ENCODE measurements at places on chromosomes 5 and 9.

GRCh38 chr9:137534256-137535119, 15.7 kb downstream of the PNPLA7 start:
- peak; percentile 49 for DNase-seq

GRCh38 chr5:31417512-31417911, 114.4 kb downstream of the DROSHA start:
- DNase-seq, result no peak

DNA sequence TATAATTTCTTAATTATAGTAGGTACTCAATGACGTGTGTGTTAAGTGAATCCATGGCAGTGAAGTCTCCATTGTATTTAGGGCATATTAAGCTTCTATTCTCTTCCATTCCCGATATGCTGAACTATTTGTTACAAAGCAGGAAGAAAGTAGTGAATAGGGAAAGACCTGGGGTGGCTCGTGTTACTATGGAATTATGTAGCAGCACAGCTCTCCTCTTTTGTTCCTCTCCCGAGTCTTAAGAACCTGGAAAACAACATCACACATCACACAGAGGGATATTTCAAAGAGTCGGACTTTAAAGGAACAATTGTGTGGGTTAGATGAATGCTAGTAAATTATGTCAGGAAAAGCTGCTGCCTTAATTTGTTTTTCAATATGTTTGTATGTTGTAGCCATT, 131.8 kb downstream of the PCSK5 start:
- DNase-seq, result no peak

DNA sequence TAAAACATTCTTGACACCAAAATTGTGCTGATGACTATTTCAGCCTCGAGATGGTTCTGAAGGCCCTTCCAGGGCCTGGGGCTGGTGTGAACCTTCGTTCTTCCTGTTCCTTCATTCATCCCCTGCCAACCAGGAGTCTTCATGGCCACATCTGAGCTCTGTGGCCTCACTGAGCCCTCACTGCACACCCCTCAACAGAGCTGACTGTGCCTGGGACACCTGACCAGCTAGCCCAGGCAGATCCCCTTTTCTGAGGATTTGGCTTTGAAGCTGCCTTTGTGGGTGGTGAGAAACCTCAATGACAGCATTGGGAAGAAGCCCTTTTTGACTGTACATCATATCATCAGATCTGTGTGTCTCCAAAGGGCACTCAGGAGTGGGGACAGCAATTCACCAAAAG, 13.8 kb downstream of the AK8 start:
- peak; percentile 37 for DNase-seq

DNA sequence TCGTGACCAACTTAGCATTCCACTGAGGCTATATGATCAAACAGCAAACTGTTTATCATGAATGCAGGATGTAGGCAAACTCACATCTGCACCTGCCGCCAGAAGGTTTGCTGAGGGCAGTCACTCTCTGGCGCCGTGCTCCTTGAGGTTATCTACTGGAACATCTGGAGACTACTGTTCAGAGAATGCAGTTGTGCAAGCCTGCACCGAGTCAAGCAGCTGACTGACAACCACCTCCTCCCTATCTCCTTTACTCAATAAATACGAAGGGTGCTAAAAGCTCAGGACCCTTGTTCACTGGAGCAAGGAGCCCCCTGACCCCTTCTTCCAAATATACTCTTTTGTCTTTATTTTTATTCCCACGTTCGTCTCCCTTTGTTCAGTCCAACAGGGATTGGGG, 27.1 kb downstream of the CCDC125 start:
- DNase-seq, result no peak

- DNase-seq, result no peak
Measured at GRCh38 chr5:101425339-101425859, 522.3 kb upstream of the ST8SIA4 start.

GRCh38 chr5:66142417-66142816, 1.7 kb upstream of the SREK1 start:
- no peak for DNase-seq

DNA sequence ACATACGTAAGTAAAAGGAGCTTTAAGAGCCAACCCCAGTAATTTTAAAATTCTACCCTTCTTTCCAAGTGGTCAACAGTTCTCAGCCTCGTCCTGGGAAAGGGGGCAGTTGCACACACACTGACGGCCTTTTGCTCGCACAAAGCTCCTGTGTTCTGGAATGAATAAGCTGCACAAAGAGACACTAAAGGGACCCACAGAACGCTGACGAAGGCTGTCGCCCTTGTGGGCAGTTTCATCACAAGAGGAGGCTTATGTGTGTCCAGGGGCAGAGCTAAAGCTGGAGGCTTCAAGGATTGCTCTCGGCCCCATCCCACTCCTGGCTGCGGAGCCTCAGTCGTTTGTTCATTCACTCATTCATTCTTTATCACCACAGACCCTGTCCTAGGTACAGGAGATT, 67.0 kb upstream of the NEK6 start:
- no peak for DNase-seq

DNA sequence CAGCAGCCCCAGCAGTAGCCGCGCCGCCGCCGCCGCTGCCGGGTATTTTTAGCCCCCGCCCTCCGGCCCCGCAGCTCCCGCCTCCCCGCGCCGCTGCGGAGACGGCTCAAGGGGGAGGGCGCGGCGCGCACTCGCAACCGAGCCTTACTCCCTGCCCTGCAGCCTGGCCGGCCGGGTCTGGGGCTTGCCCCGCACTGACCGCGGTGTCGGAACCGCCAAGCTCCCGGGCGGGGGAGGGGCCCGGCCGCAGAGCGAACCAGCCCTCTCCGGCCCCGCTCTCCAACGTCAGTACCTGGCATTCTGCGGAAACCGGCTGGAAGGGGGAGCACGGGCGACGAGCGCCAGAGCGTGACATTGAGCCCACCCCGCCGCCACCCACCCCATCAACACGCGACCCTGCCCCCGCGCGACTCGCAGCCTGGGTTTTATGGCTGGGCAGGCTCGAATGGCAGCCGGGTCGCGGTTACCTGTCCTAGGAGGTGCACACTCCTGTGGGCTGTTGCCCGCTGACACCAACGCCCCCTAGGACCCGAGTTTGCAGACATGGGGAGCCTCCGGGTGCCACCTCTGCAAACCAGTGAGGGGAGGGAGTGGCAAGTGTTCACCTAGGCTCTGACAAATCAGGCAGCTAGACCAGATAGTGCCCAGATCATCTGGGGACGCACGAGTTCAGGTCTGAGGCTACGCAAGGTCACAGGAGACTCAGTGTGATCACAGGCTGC, at the start of gene ACSL6:
TSS of gene ACSL6 (minus strand) at position 37 of the 722 bp plus-strand sequence. CDS start 105 bp downstream, outside the sequence.
- peak; percentile 44 for DNase-seq
